ENCODE measurements at places on chromosomes 2 and 18.

- no peak for DNase-seq
Observed at GRCh38 chr18:369224-370015, 101.6 kb upstream of the THOC1 start.

DNA sequence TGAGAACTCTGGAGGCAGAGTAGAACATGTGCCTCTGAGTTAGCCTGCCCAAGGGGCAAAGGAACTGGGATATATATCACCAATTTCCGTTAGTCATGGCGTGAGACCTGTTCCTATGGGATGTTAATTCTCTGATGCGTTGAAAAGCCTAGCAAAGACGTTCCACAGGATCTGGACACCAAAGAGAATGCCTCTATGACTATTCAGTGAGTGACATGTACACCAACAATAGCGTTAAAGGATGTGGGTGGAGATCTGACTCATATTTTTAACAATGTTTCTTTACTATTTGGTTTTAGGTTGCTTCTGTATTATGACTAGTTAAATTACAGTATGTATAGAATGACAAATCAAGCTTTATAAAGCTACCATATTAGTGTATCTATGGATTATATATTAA, 320.9 kb upstream of the MC4R start:
- DNase-seq, result no peak

DNA sequence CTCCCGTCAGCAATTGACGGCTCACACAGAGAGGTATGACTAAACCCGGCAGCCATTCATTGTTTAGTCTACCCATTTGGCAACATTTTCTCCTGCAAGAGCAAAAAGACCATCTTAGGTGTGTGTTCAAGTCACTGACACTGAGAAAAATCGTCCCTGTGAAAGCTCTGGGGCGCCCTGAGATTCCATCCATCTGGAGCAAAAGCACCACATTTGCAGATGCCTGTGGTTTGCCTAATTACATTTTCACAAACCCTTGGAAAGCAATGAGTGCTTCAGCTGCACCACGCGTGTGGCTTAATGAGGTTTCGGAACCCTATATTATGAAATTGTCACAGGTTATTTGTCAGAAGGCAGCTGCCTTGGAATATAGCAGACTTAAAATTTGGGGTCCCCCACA, 110.7 kb upstream of the PTPRM start:
- no peak for DNase-seq

DNA sequence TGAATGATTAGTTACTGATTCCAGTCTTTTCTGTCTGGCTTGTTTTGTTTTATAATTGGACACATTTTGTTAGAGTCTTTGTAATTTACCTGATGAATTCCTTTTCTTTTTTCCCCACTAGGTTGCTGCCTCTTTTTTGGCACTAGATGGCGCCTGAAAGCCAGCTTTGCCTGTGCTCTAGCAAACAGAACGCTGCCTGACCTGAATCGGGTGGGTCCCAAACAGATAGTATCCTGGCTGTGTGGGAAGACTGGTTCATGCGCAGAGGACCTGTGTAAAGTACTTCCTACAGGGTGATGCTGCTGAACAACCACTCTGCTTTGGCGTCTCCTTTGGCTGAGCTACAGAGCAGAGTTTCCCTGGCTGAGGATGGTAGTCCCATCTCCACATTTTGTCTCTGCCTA, 288.2 kb downstream of the IKZF2 start:
- peak; percentile 35 for DNase-seq

GRCh38 chr2:71858071-71858470, 289.6 kb downstream of the CYP26B1 start:
- no peak for DNase-seq

- DNase-seq, result no peak
Observed at GRCh38 chr2:31223026-31223425, 5.7 kb upstream of the CAPN14 start.

GRCh38 chr2:184452907-184453306, 145.4 kb upstream of the ZNF804A start:
- no peak for DNase-seq

GRCh38 chr2:163182764-163183354, 344.3 kb upstream of the KCNH7 start:
- peak; percentile 52 for DNase-seq

Measured in NCI-H1105 treated with DMSO at 0.1 percent for 48 hours (cell line).